ENCODE measurements at places on chromosomes 6 and 20. TPM values are rescaled to one million over a fixed set of nuclear protein-coding genes. Genes with fewer than 3 reads are reported as not detected.

DNA sequence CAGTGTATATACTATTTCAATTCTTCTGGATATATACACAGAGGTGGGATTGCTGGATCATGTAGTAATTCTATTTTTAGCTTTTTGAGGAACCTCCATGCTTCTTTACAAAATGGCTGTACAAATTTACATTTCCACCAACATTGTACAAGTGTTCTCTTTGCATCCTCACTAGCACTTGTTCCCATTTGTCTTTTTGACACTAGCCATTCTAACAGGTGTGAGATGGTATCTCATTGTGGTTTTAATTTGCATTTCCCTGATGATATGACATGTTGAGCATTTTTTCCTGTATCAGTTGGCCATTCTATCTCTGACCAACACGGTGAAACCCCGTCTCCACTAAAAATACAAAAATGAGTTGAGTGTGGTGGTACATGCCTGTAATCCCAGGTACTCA lies 68.1 kb upstream of the PMEPA1 start:
- DNase-seq: no peak

GRCh38 chr6:35557239-35557638 lies 44.5 kb upstream of the TULP1 start:
- DNase-seq: no peak

GRCh38 chr6:141050471-141050870 lies 1082.3 kb upstream of the GJE1 start:
- no peak for DNase-seq

DNA sequence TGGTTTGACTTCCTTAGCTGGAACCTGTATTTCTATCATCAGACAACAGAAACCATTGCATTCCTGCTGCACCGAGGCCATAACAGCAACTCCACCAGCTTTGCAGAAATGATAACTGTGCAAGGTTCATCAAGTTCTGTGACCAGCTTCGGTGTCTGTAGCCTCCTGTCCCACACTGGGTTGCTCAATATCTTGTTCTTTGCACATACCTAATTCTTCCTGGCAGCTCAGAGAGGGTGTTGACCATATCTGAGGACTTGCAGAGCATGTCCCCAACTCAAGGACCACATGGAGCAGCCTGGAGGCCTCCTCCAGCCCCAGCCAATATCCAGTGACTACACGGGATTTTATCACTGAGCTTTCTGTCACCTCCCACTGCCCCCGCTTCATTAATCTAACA lies 59.3 kb upstream of the SCAF8 start:
- DNase-seq: no peak

- DNase-seq: no peak
These were observed 32.8 kb downstream of the REPS1 start for GRCh38 chr6:138955262-138955661.

GRCh38 chr20:2834401-2835110 lies 5.9 kb downstream of the PCED1A start:
- no peak for DNase-seq

DNA sequence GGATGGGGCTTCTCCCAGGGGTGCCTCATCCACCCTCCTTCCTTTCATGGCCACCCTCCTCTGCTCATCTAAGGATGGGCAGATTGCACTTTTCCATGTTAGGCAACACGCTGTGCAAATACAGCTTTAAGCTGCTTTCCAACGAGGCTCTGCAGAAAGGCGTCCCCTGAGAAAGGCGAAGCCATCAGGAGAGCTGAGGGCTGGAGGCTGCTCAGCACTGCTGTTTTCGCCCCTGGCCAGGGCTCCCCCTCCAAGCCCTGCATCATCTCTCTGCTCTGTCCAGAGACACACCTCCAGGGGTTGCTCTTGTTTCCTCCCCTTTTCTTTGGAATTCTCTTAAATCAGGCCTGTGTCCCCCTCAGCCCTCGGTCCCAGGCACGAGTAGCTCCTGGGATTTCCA lies 526.1 kb downstream of the CDH26 start:
- DNase-seq: no peak

- no peak for DNase-seq
These were observed 21.4 kb downstream of the ACTR5 start for GRCh38 chr20:38769376-38770295.

DNA sequence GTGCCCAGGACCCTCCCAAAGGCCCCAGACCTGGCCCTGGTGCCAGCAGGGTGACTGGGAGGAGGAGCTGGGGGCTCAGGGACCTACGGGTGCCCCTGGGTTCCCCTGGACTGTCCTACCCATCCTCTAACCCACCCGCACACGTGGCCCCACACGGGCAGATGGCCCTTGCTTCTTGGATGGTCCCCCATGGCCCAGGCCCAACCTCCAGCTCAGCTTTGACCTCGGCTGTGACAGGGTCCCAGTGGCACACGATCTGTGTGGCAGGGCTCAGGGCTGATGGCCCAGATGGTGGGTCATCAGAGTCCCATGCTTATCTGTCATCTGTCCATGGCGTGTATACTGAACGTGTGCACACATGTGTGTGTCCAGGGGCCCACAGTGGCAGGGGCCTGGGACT lies 4.0 kb downstream of the NTSR1 start:
- DNase-seq: no peak

The FNDC11 gene
- 3.8 TPM for total RNA-seq

The DLK2 gene
- 0.18 TPM for total RNA-seq
